Karpas-422 (cell line): ENCODE measurements at places on chromosomes 5 and 9. TPM values are rescaled to one million over a fixed set of nuclear protein-coding genes. Genes with fewer than 3 reads are reported as not detected.

DNA sequence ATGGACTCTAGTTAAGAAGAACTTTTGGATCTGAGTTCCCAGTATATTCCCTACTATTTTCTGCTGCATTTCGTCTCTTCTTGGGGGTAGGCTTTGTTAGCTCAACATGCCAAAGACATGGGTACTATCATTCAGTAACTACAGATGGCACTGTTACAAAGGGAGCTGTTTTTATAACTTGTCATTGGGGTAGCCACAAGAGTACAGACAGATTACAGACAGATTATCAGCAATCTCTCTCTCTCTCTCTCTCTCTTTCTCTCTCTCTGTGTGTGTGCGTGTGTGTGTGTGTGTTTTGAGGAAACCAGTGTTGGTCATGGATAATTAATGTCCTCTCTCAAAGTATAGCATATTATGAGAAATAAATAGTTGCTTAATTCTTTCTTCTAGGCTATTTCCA lies 116.1 kb downstream of the WDR70 start:
- H3K27me3 ChIP-seq = no peaks in the 10 kb centered on the region
- H3K4me3 ChIP-seq = no peak overlapping the region
- no peak overlapping the region for H3K27ac ChIP-seq
- no peaks in the 10 kb centered on the region for H3K36me3 ChIP-seq

GRCh38 chr5:95281226-95281625 lies 3.7 kb downstream of the MCTP1 start:
- no peaks in the 10 kb centered on the region for H3K27me3 ChIP-seq
- no peaks in the 10 kb centered on the region for H3K36me3 ChIP-seq
- no peak for DNase-seq
- H3K4me1 ChIP-seq = no peaks in the 10 kb centered on the region
- no peak overlapping the region for H3K27ac ChIP-seq

DNA sequence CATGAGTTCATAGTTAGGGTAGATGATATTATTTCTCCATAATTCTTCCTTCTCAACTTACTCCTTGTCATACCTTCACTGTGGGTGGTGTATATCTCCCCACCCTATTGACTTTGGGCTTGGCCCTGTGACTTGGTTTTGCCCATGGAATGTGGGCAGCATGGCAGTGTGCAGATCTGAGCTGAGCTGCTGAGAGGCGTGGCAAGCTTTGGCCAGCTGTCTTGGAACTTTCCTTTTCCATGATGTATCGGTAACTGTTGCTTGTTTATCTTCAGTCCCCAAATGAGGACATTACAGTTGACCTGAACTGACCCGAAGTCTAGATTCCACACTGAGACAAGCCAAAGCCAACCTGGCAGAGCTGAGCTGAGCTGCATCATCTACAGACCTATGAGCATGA lies 70.4 kb downstream of the RALGPS1 start:
- H3K36me3 ChIP-seq = no peaks in the 10 kb centered on the region
- H3K4me1 ChIP-seq = no peaks in the 10 kb centered on the region
- no peak for DNase-seq
- no peak overlapping the region for H3K27ac ChIP-seq
- no peak overlapping the region for H3K4me3 ChIP-seq
- no peaks in the 10 kb centered on the region for H3K27me3 ChIP-seq

DNA sequence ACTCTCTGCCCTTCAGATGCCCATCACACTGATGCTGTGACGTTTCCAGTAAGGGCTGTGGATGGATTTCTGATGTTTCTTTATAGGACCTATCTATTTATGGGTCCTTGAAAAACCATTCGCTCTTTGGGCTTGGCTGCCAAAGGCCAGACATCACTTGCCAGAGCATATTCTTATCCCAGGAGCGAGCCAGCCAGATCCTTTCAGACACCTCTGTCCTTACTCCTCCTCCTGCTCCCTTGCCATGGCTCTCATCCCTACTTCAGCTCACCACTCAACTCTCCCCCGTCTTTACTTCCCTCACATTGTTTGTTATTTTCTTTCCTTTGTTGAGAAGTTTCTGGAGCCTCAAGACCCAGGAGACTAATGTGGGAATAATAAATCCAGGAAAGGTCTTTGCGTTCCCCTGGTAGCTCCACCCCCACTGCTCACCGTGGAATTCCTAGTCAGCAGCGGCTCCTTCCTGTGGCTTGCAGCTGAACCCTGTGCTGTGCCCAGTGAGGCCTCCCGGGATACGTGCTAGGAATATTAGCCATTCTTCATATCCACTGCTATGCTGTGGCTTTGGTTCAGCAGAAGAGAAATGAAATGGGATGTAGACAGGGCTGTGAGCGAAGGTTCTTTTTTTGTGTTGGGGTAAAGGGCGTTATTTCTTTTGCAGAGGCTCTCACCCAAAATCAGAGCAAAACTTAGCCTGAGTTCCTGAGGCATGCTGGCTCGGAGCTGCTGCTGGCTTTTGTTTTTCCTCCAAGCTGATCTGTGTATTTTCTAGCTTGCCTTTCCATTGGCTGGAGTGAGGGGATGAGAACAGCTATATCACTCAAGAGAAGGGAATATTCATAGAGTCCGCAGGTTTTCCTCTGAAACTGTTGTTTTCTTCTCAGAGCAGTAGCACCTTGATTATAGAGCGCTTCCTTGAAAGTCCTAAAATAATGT lies 171.1 kb downstream of the SAXO1 start:
- H3K27ac ChIP-seq = no peak overlapping the region
- H3K27me3 ChIP-seq = 0 out of 2 replicates have a peak, but pooled peaks cover 2% of the 10 kb centered on the region
- DNase-seq = no peak
- H3K4me3 ChIP-seq = no peak overlapping the region

HARS2 gene
- total RNA-seq = 18.1 and 18.3 TPM in 2 replicates

BARHL1 gene
- not detected in 2 replicates for total RNA-seq

DNA sequence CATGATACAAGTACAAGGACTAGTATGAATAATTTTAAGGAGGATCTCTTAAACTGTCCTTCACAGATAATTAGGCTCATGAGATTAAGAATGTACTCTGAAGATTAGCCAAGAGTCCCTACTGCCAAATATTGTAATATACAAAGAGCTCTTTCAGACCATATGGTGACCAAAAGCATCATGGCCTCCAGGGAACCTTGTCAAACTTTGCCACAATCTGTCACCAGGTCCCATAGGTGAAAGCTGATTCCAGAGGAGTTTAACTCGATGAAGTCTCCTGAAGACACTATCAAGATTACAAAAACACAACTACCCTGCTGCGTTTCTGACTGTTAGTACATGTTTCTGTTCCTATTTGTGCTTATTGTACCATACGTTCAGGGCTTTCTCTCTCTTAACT lies 395.4 kb upstream of the ITGA1 start:
- H3K36me3 ChIP-seq = no peaks in the 10 kb centered on the region
- no peak overlapping the region for H3K4me3 ChIP-seq
- H3K4me1 ChIP-seq = no peaks in the 10 kb centered on the region
- H3K27ac ChIP-seq = no peak overlapping the region
- no peak for DNase-seq
- no peaks in the 10 kb centered on the region for H3K27me3 ChIP-seq
